ENCODE measurements at places on chromosomes 2 and 18. TPM values are rescaled to one million over a fixed set of nuclear protein-coding genes. Genes with fewer than 3 reads are reported as not detected.

- H3K27ac ChIP-seq, result no peak overlapping the region
- H3K27me3 ChIP-seq, result no peaks in the 10 kb centered on the region
- no peaks in the 10 kb centered on the region for H3K36me3 ChIP-seq
- no peak overlapping the region for H3K4me3 ChIP-seq
- DNase-seq, result no peak
- H3K4me1 ChIP-seq, result no peaks in the 10 kb centered on the region
Observed at GRCh38 chr2:46862514-46862913, 53.1 kb downstream of the MCFD2 start.

GRCh38 chr18:45606007-45606406 is 9.3 kb upstream of the SLC14A2 start:
- H3K27me3 ChIP-seq, result peaks cover 7% of the 10 kb centered on the region
- no peaks in the 10 kb centered on the region for H3K36me3 ChIP-seq
- H3K27ac ChIP-seq, result no peak overlapping the region
- H3K4me1 ChIP-seq, result no peaks in the 10 kb centered on the region

DNA sequence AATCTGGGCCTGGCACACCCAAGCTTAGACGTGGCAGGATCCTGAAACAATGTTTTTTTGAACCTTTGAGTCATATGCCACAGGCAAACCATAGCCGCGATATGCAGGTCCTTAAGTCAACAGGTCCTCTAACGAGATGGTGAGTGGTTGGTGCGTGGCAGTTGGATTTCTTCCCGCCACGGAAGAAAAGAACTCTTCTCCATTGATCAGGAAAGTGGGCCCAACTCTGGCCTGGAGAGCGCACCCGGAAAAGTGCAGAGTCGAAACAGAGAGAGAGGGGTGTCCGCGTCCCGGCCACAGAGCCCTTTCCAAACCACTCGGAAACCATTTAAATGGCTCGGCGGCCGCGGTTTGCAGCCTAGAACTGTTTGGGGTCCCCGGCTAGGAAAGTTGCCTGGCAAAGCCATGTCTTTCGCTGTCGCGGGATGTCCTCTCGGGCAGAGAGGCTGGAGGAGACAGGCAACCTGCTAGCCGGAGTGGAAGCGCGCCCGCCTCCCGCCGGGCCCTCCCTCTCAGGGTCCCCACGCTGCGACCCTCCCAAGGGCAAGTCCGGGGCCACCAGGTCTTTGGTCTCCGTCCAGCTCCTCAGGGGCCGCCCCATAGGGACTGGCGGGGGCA is 777 bp downstream of the GALNT3 start:
- no peaks in the 10 kb centered on the region for H3K36me3 ChIP-seq
- peak; percentile 8 for DNase-seq
- H3K27me3 ChIP-seq, result peaks cover 49% of the 10 kb centered on the region
- peaks cover 10% of the 10 kb centered on the region for H3K4me1 ChIP-seq
- H3K27ac ChIP-seq, result no peak overlapping the region

DNA sequence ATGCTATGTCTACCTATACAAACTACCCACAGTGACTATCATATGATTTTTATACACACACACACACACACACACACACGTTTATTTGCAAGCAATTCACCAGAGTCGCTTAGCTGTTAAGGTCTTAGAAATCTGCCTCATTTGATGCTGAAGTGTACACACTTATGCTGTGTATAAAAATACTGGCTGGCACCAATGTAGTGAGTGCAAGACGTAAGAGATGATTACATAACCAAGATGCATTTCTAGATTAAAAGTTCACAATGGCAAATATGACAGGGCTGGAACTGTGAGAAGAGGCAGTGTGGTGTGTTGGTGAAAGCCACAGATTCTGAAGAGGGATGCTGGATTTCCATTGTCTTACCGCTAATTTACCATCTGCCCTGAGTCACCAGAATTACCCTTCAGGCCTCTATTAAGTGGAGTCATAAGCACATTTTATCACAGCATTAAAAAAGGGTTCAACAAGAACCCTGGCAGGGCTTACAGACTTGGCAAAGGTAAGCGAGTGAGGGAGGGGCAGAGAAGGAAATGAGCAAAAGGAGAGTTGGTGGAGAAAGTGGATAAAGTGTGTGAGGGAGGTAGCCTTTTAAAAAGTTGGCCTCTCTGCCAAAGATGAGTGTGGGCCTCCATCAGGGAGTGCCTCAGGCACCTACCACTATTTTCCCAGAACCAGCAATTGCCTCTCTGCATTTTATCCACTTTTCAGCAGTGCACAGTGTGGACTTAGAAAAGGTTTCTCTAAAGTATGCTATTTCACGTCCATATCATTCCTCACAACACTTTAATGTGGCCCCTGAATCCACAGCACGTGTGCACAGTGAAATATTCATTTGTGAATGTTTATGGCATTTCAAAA is 21.5 kb downstream of the MEIS1 start:
- H3K4me1 ChIP-seq, result no peaks in the 10 kb centered on the region
- peaks cover 5% of the 10 kb centered on the region for H3K27me3 ChIP-seq
- no peaks in the 10 kb centered on the region for H3K36me3 ChIP-seq
- H3K4me3 ChIP-seq, result no peak overlapping the region
- DNase-seq, result no peak
- no peak overlapping the region for H3K27ac ChIP-seq

SLC9A4 gene
- total RNA-seq, result not detected

LCLAT1 gene
- total RNA-seq, result 26.6 TPM
